ENCODE measurements at places on chromosomes 2 and 18.
A peak's percentile ranks its signal among the peaks of the same experiment; 100 is the strongest.

GRCh38 chr2:177465400-177466138 lies 73.0 kb downstream of the AGPS start:
- DNase-seq = no peak

GRCh38 chr2:205424326-205424725 lies 258.0 kb upstream of the NRP2 start:
- no peak for DNase-seq

DNA sequence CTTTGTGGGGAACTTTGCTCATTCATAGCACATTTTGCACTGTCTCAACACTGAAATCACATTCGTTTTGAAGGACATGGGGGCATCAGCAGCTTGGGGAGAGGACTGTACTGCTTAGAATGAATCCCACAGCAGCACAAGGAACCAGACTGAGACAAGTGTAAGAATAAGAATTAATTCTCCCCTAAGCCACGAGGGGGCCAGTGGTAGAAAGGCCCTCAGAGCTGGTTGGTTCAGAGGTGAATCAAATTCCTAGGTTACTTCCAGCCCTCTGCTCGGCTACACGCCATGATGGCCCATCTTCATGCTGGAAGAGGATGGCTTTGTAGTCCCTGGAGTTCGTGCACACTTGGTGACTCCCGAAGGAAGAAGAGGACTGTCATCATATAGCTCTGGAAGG lies 12.0 kb upstream of the MC5R start:
- DNase-seq = no peak

- DNase-seq = peak; percentile 82
These were observed 38.6 kb upstream of the TTN start for GRCh38 chr2:178845566-178846457.

DNA sequence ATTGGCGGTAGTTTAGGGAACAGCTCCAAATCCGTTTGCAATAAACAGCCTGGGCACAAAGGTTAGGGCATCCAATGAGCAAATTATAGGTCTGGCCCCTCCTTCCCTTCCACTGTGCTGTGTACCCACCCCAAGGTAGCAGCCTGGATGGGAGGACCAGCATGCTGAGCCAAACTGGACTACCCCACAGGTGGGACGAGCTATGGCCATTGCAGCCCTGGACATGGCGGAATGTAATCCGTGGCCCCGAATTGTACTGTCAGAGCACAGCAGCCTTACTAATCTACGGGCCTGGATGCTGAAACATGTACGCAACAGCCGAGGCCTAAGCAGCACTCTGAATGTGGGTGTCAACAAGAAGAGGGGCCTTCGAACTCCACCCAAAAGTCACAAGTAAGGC lies 6.7 kb downstream of the AGBL5 start:
- no peak for DNase-seq

DNA sequence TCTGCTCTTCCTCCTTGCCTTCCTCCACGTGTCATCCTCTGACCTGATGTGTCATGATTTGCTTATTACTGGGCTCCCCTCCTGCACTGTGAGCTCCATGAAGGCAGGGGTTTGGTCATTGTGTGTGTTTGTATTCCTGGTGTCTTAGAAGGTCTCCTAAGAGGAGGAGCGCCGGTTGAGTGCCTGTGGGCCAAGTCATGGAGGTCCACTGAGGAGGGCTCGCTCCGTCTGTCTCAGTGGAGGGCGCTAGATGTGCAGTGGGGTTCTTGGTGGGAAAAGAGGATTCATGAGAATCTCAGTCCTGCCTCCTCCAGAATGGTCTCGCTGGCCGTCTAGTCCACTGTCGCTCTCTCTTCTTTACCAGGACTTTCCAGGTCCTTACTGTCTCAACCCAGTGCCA lies 100.2 kb downstream of the VWA3B start:
- DNase-seq = no peak

GRCh38 chr2:35963824-35964223 lies 391.8 kb upstream of the CRIM1 start:
- DNase-seq = no peak

DNA sequence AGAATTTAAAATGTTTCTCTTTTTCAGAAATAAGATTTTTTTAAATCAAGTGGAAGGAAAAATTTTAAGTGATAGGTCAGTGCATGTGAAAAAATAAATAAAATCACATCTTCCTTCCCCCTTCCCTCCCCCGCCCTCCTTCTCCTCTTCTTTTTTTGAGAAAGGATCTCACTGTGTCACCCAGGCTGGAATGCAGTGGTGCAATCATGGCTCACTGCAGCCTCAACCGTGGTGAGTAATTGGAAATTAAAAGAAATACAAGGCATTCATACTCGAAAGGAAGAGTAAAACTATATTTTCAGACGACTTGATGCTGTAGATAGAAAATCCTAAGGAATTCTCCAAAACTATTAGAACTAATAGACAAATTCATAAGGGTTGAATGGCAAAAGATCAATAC lies 16.9 kb upstream of the CRACDL start:
- no peak for DNase-seq

GRCh38 chr2:240983361-240983995 lies 14.9 kb upstream of the SNED1 start:
- DNase-seq = no peak

DNA sequence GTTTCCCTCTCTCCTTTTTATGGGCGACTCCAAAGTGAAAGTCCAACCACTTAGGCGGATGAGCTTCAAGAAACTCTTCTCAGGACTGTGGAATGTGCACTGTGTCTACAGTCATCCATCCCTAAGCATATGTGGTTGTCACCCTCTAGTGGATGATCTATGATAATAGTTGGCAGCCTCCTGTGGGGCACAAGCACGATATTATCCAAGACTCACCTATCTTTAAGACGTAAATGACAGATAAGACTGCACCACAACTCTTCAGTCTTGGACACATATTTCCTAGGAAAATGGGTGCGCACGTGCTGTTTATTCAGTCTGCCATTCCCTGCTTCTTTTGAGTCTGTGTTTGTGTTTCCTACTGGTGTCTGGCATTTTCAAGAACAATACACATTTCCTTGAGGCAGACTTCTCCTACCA lies 145.5 kb upstream of the CTAGE1 start:
- peak; percentile 79 for DNase-seq

GRCh38 chr2:10911291-10912075 lies at the start of gene KCNF1:
KCNF1 (plus strand) TSS chr2:10911934; CDS start chr2:10912427, 493 bp downstream.
- DNase-seq = peak; percentile 34

GRCh38 chr18:607930-608329 lies 11.1 kb downstream of the CLUL1 start:
- no peak for DNase-seq

DNA sequence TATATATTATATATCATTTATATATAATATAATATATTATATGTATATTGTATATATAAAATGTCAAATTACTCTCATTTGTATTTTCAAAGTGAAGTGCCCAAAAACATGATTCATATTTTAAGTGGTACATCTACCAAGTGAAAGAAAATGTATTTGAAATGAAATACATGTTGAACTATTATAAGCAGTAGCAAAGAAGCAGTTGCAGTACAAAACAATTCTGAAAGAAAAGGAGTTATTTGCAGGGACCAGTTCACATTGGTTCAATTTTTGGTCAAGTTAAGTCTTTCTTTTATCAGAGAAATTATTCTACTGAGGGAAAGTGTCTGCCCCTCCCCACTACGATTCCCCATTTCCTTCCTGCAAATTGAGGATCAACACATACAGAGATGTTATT lies 51.9 kb downstream of the APLF start:
- DNase-seq = no peak

GRCh38 chr2:152099367-152100050 lies 665 bp upstream of the CACNB4 start:
- no peak for DNase-seq

GRCh38 chr2:85831735-85832134 lies 57.1 kb downstream of the ST3GAL5 start:
- DNase-seq = no peak

- no peak for DNase-seq
These were observed 41.6 kb downstream of the HS6ST1 start for GRCh38 chr2:128276878-128277675.

DNA sequence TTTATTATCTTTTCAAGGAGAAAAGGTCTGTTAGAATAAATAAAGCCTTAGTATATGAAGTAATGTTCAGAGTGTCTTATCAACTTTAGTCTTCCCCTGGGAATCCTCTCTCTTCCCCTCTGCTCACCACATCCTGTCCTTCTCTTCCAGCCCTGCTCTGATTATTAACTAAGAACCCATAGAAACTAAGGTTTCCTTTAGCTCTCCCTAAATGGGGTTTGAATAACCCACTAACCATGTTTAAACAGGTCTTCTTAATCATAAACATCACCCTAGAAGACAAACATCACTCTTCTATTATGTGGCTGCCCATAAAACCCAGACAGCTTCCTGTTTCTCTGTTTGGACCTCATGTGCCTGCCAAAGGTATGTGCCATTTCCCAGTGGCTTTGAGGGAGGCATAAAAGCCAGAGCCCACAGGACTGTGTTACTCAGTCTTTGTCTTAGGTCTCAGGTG lies 50.1 kb downstream of the SLC14A1 start:
- no peak for DNase-seq

DNA sequence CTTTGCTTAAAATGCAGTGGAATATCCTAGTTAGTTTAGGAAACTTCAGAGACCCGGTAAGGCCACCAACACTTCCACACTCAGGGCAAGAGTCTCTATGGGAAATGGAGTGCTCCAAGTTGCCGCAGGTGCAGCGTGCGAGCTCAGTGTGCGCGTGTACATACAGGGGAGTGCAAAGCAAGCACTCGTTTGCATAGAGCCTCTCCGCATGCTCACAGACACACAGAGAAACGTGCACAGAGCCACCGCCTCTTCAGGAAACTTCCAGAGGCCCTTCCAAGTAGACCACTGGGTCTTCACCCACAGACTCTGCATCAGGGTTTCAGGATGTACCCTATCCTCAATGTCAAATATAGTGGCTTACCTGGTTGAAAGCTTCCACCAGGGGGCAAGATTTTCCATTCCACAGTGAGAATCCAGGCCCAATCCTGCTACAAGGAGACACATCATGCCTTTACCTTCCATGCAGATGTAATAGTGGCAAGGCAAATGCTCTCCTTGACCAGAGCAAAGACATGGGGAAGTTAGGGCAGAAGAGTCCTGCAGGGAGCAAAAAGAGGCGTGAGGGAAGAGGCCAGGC lies 513.0 kb upstream of the MYT1L start:
- DNase-seq = no peak

- no peak for DNase-seq
These were observed 21.4 kb downstream of the MYL12B start for GRCh38 chr18:3283253-3283863.

DNA sequence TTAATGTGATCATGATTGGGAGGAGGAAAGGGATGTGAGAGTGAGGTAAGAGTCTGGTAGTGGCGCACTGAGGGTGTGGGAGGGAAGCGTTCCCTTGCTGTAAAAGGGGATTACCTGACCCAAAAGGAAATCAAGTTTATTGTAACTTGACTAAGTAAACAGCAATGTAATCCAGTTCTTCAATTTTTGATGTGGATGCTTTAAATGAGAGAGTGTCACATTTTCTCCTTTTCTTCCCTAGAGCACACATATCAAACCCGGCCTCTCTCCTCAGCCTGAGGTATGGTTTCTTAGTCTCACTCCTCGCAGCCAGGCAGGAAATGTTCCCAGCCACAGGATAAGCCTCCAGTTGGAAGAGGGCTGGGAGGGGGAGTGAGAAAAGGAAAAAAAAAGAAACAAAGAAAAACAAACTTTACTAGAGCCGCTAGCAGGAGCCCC lies 688 bp upstream of the ARHGAP28 start:
- no peak for DNase-seq

GRCh38 chr2:144430722-144431391 lies 89.1 kb downstream of the ZEB2 start:
- peak; percentile 69 for DNase-seq

DNA sequence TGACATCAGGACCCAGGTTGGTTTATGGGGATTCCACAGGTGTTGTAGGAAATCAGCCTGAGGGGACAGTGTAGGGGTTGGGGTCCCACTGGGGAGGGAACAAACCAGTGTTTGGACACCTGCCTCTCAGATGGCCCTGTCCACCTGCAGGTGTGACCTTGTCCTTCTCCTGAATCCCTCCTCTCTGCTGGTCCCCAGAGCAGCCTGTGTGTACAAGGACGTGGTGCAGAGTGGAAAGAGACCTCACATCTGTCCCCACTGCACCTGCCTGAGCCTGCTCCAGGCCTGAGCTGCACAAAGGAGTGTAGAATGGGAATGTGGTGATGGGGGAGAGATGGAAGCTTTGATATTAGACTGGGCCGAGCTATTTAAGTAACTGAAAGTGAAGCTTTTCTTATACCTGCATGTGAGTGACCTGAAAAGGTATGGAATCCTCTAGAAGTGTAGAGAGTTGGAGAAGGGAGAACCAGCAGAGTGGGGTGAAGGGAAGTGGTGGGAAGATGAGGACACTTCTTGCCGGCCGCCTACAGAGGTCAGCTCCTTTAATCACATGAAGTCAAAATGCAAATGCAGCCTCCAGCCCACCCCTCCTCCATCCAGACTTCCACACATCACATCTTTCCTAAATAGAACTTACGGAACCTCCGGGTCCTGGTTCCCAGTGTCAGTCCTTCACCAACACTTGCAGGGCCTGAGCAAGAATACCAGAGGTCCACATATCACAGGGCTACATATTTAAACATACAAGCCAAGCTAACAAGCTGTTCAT lies 89.3 kb upstream of the SMAD2 start:
- no peak for DNase-seq

DNA sequence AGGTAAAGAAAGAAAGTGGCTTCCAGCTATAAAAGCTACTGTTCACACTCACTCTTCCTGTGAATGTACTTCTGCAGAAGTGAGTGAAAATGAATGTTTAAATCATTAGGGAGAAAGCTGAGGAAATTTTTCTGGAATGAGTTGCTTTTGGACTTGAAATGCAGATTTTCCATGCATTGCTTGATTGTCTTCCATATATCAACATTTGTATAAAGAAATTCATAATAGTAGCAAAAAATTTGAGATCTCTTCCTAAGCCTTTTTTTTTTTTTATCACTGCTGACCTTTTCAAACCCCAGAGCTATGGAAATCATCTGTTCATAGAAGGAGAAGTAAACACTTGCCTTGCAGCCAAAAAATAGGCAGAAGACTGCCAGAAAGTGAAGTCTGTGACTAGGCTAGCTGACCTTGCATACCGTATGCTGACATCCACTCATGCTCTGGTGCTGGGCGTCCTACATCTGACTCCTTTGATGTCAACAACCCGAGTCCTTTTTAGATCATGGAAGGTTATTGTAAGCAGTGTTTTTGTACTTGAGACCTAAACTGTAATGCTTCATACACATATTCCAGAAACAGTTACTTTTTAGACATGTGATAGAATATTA lies 154.5 kb upstream of the RASGRP3 start:
- DNase-seq = peak; percentile 15

GRCh38 chr2:44498551-44498950 lies 136.8 kb downstream of the CAMKMT start:
- no peak for DNase-seq

- DNase-seq = no peak
These were observed 16.1 kb downstream of the ACOXL start for GRCh38 chr2:110748489-110748867.

GRCh38 chr2:237877576-237878307 lies 18.3 kb downstream of the RAMP1 start:
- DNase-seq = no peak
